Activated CD4-positive, alpha-beta T cell treated with anti-CD3 and anti-CD28 coated beads, Interleukin-2, amount 10 ng/mL, durations not matched to agents 7 days and 5 days (primary cell): ENCODE measurements at places on chromosomes 13 and 19. TPM values are rescaled to one million over a fixed set of nuclear protein-coding genes. Genes with fewer than 3 reads are reported as not detected.

ZNF682 gene
- total RNA-seq, result 9.4 TPM

MUC16 gene
- total RNA-seq, result not detected

CYP4F2 gene
- total RNA-seq, result not detected

GZMM gene
- 44.5 TPM for total RNA-seq

LATS2 gene
- 3.2 TPM for total RNA-seq

ZBTB32 gene
- 17.3 TPM for total RNA-seq

CGB3 gene
- not detected for total RNA-seq

SPACA4 gene
- total RNA-seq, result not detected

ARHGAP45 gene
- 570 TPM for total RNA-seq

NKPD1 gene
- total RNA-seq, result not detected
